ENCODE measurements at places on chromosomes 5 and 9.

GRCh38 chr5:132055808-132056609 is 4.4 kb upstream of the IL3 start:
- peak; percentile 56 for DNase-seq

GRCh38 chr5:38414348-38414747 is 142.1 kb downstream of the LIFR start:
- DNase-seq: no peak

DNA sequence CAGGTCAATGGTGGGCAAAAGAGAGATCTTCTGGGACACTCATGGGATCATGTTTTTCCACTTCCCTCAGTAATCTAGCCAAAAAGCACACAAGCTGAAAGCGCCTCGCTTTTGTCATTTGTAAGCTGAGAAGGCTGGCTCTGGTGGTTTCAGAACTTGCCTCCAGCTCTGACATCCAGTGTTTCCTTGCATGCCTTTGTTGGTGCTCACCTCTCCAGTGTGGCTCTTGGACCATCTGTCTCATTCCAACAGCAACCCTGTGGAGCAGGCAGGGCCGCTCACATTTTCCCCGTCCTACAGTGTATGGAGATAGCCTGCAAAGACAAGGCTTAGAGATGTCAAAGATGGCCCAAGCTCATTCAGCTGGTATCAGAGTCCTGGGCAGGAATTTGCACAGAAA is 160.8 kb upstream of the KLF4 start:
- DNase-seq: no peak

DNA sequence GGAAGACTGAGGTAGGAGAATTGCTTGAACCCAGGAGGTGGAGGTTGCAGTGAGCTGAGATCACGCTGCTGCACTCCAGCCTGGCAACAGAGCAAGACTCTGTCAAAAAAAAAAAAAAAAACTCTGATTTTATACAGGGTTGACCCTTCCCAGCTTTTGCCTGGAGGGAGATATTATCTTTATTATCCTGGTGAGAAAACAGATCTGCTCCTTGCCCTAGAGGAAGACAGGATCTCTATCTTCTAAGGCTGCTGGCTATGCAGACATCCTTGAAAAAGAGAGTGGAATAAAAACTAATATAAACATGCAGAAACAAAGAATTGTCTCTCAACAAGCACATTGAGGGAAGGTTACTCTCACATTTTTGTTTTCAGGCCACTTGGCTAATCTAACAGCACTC is 1503.4 kb upstream of the WWC1 start:
- no peak for DNase-seq

DNA sequence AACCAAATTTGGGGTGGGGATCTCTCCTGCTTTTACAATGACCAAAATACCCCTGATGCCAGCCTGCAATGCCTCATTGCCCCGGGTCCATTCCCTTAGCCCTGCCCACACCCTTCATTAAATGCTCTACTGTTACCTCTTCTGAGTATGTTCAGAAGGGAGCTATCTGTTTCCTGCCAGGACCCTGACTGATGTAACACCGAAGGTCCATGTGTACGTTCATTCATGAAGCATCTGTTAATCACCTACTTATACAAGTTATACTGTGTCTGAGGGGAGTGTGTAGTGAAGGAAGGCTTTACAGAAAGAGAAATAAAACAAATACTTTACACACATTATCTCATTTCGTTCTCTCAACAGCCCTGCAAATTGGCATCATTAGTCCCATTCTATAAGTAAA is 51.9 kb downstream of the ASTN2 start:
- DNase-seq: no peak

- DNase-seq: no peak
Measured at GRCh38 chr5:101966476-101966875, 329.6 kb downstream of the SLCO4C1 start.

- DNase-seq: peak; percentile 12
Measured at GRCh38 chr5:112418659-112419163, 366 bp downstream of the EPB41L4A start.

DNA sequence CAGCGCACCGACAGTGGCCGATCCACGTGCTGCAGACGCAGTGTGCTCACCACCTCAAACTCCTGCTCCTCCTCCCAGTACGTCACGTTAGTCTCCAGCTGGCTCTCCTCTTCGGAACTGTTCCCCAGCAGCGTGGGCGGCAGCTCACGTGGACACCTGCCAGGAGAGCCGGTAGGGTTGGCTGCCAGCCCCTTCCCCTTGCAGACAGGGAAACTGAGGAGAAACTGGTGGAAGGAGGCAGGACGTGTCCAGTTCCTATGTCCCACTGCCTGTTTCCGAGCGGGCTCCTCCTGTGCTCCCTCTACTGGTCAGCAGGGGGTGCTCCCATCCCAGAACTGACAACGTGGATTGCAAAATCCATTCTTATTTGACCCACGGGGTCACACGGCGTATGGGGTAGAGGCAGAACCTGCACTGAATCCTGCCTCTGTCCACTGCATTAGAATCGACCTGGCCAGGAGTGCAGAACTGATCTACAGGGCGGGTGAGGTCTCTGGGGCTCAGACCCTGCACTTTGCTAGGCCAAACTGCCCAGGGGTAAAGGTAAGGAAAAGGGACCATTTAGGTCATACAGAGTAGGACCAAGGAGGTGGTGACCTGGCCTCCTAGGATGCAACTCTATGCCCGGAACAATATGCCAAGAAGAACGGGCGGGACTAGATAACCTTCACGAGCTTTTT is 25.7 kb downstream of the PDGFRB start:
- DNase-seq: peak; percentile 68

GRCh38 chr5:151079838-151080612 is 809 bp downstream of the TNIP1 start:
- DNase-seq: peak; percentile 72

DNA sequence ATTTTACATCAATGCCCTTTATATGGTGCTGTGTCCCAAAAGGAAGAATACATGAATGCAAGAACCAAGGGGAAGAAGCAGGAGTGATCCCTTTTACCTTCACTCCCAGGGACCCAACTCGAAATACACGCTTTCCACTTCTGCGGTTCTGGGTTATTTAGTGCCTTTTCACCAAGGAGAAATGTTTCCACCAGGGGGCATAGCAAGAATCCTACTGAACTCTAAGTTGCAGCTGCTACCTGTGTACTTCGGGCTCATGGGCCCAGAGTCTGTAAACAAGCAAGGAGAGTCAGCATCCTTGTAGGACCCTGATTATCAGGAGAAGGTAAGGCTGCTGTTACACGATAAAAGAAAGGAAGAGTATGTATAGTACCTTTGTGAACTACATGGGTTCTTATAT is 45.7 kb downstream of the DPYSL3 start:
- DNase-seq: peak; percentile 37
